ENCODE measurements at places on chromosomes 5 and 9.

GRCh38 chr9:19931098-19931890 is 142.5 kb upstream of the SLC24A2 start:
- no peak for DNase-seq

- no peak for DNase-seq
Measured at GRCh38 chr9:107816561-107817021, 327.0 kb upstream of the KLF4 start.

DNA sequence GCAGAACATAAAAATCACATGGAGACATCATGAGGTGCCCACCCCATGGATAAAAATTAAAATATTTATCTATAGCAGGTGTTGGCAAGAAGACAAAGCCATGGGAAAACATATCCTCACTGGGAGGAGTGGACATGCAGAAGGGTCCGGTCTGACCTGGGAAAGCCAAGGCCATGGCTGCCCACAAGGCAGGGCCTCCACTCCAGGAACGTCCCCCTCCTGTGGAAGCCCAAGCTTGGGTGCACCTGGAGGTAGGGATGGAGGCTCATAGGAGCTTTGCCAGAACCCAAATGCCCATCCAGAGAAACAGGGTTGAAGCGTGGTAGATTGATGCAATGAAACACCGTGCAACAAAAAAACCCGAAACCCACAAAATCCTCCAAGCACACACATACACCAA is 81.4 kb upstream of the COL5A1 start:
- DNase-seq, result no peak

DNA sequence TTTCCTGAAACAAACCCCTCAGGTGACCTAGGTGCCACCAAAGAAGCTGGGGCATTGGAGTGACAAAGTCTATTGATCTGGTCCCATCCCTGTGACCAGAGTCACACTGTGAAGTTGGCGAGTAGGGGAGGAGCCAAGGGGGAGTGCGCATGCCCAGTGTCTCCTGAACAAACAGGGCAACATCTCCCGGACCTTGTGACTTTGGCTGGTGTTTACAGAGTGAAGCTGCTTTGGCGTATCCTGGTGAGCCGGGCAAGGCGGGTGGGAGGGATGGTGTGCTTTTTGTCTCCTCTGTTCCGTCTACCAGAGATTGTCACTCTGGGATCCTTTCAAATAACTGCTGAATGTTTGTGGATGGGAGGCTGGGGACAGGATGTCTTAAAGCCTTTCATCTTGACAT is 204.5 kb downstream of the HSPA4 start:
- DNase-seq, result no peak

- DNase-seq, result no peak
Measured at GRCh38 chr5:85249204-85249603, 864.5 kb upstream of the EDIL3 start.

DNA sequence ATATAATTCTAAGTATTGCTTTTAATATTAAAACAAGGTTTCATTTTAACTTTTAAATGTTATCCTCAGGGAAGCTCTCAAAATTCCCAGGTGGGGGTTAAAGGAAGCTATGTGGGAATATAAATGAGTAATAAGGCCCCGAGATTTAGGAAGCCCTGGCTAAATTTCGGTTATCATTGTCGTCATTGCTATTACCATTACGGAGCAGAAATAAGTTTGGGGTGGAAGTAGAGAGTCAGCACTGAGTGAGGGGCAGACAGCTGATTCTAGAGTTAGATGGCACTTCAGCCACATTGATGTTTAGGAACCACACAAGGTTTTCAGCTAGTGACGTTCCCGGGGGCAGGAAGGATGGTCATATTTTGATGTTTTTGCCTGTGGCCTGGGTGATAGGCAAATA is 74.9 kb downstream of the NREP start:
- no peak for DNase-seq

- peak; percentile 50 for DNase-seq
Measured at GRCh38 chr5:43193181-43193893, 1.3 kb downstream of the NIM1K start.

DNA sequence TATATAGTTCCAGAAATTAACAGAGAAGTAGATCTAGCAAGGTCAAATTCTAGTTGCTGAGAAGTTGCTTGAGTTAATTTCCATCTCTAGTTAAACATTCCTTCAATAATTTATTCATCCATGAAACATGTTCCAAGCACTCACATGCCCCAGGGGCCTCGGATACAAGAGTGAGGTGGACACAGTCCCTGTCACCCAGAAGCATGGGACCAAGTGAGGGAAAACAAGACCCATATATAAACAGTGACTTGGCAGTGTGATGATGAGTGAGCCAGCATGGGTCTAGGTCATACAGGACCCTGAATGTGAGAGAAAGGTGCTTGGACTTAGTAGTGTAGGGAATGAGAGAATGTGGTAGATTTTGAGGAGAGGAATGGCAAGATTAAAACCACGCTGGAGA is 216.9 kb downstream of the TTLL11 start:
- DNase-seq, result no peak

DNA sequence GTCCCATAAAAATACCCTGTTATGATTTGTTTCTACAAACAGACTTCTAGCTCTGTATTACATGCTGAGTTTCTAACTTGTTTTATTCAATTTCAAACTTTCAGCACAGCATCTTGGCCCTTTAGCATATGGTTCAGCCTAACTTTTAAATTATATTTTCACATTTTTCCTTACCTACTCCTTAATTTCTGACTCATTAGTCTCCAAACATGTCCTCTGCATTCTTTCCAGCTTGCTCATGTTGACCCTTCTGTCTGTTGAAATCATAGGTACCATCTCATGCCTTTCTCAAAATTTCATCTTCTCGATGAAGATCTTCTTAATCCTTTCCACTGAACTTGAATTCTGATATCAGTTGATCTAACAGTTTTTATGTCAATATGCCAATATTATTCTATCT is 200.9 kb upstream of the RIOK2 start:
- no peak for DNase-seq

- DNase-seq, result no peak
Measured at GRCh38 chr9:31500422-31500821, 884.0 kb upstream of the ACO1 start.

- DNase-seq, result no peak
Measured at GRCh38 chr9:69590266-69590665, 81.9 kb downstream of the APBA1 start.

DNA sequence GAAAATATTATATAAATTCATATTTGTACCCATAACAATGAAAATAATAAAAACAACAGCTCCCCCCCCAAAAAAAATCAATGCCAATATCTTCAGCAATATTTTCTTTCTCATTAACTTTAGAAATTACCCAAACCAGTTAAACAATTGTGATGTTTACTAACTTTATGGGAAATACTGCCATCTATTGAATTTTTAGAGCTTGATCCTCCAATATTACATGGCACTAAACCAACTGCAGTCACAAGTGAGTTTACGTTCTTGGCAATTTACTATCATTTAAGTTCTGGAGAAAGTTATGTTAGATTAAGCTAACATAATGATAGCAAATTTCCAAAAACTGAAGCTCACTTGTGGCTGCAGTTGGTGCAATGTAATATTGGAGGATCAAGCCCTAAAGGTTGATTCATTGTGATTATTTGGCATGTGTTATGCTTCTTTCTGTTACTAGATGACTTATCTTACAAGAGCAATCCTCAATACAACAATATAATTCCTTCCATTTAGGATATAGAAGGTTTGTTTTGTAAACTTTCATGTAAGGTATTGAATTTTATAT is 379.5 kb downstream of the CDH18 start:
- DNase-seq, result no peak

GRCh38 chr5:79555418-79555817 is 41.5 kb upstream of the HOMER1 start:
- no peak for DNase-seq

DNA sequence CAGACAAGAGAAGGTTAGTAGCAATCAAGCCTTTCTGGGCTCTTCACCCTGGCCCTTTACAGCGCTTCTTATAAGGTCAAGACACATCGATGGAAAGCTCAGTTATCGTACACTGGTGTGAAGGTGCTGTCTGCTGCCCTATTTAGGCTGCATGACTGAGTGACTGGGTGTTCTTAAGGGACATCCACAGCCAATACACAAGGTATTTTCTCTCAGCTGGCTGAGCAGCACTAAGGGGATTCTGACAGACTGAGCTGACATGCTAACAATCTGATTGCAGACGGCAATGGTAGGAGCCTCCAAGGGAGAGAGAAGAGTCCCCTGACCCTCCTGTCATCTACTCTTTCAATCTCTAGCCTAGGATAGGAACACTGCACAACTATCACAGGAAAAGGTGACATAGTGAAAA is 577.9 kb downstream of the ISL1 start:
- no peak for DNase-seq

- no peak for DNase-seq
Measured at GRCh38 chr5:150298701-150299451, 3.8 kb downstream of the ARSI start.

DNA sequence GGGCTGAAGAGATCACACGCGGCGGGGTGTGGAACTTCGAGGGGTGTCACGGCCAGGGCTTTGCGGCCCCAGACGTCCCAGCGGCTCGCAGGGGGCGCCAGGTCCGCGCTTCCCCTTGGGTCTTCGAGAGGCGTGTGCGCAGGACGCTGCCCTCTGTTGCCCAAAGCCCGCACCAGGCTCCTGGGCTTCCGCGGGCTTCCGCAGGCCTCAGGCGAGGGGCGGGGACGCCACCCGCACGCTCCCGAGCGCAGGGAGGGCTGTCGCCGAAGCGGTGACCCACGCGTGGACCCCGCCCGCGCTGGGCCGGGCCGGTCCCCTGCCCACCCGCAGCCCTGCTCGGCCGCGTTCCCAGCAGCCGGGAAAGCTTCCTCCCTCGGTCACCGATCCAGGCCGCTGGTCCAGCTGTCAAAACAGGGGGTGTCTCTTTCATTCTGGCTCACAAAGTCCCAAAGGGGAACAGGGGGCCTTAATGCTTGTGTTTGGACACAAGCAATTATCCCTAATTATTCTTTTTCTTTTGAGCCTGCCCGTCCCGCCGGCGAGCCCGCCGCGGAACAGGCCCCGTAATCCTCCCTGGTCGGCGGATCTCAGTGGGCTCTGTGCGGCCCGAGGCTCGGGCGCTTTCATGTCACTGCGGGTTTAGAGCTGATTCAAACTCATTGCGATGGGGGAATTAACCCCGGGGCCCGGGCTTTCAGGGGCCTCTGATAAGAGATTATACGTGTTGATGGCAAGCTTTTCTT is 60.6 kb downstream of the TMEM174 start:
- peak; percentile 53 for DNase-seq

GRCh38 chr5:78730300-78731094 is 81.9 kb upstream of the LHFPL2 start:
- no peak for DNase-seq

DNA sequence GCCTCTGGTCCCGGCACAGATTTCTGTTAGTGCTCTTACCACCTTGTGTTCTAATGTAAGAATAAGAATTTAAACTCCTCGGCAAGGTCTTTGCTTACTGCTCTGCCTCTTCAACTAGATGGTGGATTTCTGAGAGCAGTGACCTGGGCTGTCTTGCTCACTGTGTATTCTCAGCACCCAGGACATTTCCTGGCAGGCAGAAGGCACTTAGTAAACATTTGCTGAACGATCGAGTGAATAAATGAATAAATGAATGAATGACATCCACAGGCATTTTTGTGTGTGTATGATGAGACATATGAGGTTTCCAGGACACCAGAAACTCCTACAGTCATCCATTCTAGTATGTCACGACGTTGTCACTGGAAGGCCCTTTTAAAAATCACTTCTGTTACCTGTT is 143.2 kb downstream of the BOD1 start:
- DNase-seq, result no peak

DNA sequence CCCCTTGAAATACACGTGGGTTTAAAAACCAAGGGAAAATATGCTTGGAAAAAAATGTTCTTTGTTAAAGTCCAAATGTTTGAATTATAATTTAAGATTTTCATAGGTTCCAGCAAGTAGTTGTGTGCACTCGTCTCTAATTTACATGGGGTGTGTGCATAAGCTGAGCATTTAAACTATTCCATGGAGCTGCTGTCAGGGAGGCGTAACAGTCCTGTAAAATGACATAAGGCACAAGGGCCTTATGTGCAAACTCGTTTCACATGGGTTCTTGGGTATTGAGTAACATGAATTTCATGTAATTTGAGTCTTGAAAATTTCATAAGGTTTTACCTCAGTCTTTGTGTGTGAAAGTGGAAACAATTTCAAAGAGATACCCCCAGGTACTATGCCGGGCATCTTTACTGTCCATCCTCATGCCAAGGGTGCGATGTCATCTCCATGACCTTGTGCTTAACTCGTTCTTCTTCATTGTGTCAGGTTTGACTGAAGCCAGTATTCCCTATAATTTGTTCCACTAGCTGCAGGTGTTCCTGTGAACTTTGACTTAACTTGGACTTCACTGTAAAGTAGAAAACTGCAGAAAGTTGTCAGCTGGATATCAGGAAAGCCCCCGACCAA is 359.3 kb downstream of the SH3GL2 start:
- no peak for DNase-seq

GRCh38 chr9:17862101-17862500 is 283.2 kb downstream of the SH3GL2 start:
- DNase-seq, result no peak

DNA sequence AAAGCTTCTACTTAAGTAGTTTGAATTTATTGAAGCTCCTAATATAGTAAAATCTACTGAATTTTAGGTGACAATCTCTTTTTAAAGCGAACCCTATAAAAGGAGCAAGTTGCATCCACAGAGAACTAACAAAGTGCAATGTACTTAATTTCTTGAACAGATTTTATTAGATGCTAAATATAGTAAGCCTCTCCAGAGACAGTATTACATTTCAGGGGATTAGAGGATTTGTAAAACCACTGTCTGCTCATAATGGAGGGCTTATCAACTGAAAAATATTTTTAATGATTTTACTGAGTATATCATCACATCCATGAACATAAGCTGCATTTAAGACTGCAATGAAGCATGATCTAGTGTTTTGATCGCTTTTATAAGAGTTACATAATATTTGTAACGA is 230.0 kb upstream of the EFNA5 start:
- no peak for DNase-seq

DNA sequence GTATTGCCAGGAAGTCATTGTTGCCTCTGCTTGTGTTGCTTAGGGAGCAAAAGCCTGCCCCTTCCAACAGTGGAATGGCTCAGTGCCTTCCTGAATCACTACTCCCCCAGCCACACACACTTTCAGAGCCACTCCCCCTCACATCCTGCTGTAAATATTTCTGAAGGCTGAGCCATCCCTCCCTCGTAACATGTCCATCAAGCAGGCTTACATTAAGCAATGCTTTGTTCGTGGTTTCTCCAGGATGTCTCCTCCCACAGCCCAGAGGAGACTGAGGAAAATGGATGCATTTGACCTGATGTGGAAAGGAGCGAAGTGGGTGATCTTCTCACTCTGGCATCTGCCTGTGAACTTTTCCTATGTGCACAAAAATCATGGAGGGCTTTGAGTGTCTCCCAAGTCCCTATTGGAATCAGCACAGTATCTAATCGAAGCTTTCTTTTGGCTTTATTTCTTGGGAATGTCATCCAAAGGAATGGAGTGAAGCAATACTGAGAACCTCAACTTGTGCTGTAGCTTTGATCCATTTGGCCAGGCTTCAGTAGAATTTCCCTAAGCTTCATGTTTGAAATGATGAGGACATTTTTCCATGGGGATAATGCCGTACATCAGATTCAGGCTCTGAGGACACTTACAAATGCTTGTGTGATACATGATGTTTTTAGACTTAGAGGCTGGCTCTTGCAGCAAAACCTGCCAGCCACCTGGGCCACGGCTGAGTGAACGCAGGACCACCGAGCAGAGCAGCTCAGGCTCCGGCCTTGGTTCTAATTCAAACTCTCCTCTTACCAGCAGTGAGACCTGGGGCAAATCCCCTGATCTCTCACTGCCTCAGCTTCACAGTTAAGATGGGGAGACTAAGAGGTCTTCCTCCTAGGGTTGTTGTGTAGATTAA is 389.1 kb downstream of the ENC1 start:
- DNase-seq, result peak; percentile 53
